ENCODE measurements at places on chromosomes 7 and 10.

- H3K4me3 ChIP-seq: no peak overlapping the region
- DNase-seq: no peak
- peaks cover 1% of the 10 kb centered on the region for H3K27me3 ChIP-seq
- no peak overlapping the region for H3K27ac ChIP-seq
- peaks cover 10% of the 10 kb centered on the region for H3K36me3 ChIP-seq
Measured at GRCh38 chr7:108581655-108582491, 12.2 kb downstream of the DNAJB9 start.

DNA sequence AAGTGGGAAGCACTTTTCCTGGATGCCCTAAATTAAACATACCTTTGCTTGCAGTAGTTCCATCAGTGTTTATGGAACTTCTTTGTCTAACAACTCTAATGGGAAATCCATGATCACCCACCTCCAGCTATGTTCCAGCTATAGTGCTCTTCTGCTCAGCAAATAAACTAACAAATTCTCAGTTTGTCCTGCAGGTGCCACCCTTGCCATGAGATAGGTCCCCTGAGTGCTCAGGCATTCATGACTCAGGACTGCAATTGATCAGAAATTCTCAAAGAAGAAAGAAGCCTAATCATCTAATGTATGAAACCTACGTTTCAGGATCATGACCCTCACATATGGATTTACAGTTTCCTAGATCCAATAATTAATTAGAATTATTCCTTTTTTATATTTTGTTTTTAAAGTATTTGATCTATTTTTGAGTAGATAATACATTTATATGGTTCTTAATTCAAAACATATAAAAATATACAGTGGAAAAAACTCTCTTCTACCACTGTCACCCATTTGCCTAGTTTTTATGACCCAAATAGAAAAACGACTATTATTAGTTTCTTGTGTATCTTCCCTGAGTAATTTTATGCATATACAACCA is 48.7 kb upstream of the DYNC1I1 start:
- peaks cover 6% of the 10 kb centered on the region for H3K27me3 ChIP-seq
- no peak overlapping the region for H3K27ac ChIP-seq
- H3K4me1 ChIP-seq: no peaks in the 10 kb centered on the region
- no peaks in the 10 kb centered on the region for H3K36me3 ChIP-seq
- DNase-seq: no peak
- no peak overlapping the region for H3K4me3 ChIP-seq

DNA sequence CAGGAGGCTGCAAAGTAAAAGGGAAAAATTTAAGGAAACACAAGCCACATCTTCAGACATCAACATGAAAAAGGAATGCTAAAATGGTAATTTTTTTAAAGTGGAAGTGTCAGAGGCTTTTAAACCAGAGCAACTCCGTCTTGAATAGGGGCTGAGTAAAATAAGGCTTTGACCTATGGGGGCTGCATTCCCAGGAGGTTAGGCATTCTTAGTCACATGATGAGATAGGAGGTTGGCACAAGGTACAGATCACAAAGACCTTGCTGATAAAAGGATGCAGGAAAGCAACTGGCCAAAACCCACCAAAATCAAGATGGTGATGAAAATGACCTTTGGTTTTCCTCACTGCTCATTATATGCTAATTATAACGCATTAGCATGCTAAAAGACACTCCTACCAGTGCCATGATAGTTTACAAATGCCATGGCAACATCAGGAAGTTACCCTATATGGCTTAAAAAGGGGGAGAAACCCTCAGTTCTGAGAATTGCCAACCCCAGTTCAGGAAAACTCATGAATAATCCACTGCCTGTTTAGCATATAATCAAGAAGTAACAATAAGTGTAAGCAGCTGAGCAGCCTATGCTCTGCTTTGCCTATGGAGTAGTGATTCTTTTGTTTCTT is 128.3 kb downstream of the SKAP2 start:
- H3K27me3 ChIP-seq: no peaks in the 10 kb centered on the region
- H3K4me1 ChIP-seq: peaks cover 2% of the 10 kb centered on the region
- no peak for DNase-seq
- H3K27ac ChIP-seq: no peak overlapping the region

DNA sequence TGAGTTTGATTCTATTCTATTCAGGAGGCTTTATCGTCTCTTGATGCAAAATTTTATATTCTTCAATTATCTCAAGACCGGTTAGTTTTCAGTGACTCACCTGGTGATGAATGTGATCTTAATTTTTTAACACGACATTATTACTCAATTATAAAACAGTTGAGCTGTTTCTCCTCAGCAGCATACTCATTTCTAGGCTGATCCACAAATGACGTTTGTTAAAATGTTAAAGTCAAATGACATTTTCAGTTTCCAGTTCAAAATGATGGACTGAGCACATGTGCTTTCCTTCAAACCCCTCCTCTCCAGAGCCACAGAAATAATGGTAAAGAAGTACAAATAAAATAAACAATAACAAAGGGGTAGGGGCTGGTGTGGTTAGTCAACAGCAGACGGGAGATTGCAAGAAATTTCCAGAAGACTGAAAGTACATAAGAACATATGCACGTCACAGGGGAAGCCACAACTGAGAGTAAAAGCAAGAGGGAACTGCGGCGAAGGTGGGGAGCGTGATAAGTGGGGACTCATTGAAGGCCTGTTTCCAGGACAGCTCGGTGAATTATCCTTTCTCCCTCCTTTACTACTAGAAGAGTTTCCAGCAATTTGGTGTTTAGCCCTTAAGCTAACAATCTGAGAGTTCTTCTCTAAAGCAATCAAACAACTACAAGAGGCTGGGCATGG is 10.9 kb downstream of the MACROH2A2 start:
- peaks cover 2% of the 10 kb centered on the region for H3K4me1 ChIP-seq
- H3K36me3 ChIP-seq: no peaks in the 10 kb centered on the region
- peaks cover 8% of the 10 kb centered on the region for H3K27me3 ChIP-seq

DNA sequence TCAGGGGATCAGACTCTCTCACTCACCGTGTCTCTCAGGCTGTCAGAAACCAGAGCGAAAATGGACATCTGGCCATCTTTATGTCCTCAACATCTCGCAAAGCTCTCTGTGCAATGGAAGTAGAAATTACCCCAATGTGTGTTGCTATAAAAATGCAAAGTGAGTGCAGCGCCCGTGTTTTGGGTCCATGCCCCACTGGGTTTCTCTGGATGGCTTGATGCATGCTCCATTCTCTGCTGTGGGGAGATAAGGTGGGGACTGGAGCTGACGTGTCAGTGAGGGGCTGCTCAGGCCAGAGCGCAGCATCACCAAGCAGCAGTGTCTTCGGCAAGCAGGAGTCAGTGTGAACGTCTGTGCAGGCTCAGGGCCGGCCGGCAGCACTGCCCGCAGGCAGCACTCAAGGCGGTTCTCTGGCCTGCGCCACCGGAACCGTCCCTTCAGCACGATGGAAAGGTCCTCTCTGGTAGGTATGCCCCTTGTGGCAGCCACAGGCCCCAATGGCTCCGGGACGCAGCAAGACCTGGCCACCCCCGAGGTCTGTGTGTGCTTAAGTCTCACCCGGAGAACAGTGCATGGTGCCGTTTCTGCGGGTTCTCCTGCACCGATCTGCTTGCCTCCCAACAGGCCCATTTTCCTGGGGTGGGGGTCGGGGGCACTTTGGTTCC is 30.2 kb downstream of the WDR86 start:
- DNase-seq: no peak
- H3K4me1 ChIP-seq: peaks cover 11% of the 10 kb centered on the region
- peaks cover 6% of the 10 kb centered on the region for H3K27me3 ChIP-seq
- H3K4me3 ChIP-seq: no peak overlapping the region

GRCh38 chr7:1675036-1675671 is 5.1 kb downstream of the ELFN1 start:
- H3K4me3 ChIP-seq: no peak overlapping the region
- H3K27ac ChIP-seq: no peak overlapping the region
- no peaks in the 10 kb centered on the region for H3K4me1 ChIP-seq
- H3K36me3 ChIP-seq: no peaks in the 10 kb centered on the region
- H3K27me3 ChIP-seq: peaks cover 14% of the 10 kb centered on the region

DNA sequence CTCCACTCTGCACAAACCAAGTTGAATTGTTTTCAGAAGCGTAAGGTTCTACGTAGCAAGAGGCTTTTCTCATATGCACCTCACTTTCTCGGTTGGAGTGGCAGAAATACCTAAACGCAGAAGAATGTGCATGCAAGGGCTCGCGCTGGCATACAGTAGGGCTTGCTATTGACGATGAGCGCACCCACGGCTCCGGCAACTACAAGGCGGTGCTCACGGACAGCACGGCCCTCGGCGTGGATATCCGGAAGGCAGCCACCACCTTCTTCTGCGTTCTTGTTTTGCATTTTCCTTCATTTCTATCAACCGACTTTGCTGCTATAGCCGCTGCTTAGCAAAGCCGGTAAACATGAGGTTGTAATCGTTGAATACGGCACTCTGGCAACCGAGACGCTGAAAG is 51.1 kb upstream of the UBE3C start:
- no peak overlapping the region for H3K4me3 ChIP-seq
- no peak for DNase-seq
- H3K27ac ChIP-seq: no peak overlapping the region
- peaks cover 5% of the 10 kb centered on the region for H3K36me3 ChIP-seq
- H3K27me3 ChIP-seq: peaks cover 9% of the 10 kb centered on the region
- H3K4me1 ChIP-seq: no peaks in the 10 kb centered on the region

GRCh38 chr7:50914460-50914859 is 131.8 kb upstream of the GRB10 start:
- no peaks in the 10 kb centered on the region for H3K4me1 ChIP-seq
- H3K4me3 ChIP-seq: no peak overlapping the region
- no peak overlapping the region for H3K27ac ChIP-seq
- H3K36me3 ChIP-seq: no peaks in the 10 kb centered on the region
- H3K27me3 ChIP-seq: peaks cover 2% of the 10 kb centered on the region
- no peak for DNase-seq

DNA sequence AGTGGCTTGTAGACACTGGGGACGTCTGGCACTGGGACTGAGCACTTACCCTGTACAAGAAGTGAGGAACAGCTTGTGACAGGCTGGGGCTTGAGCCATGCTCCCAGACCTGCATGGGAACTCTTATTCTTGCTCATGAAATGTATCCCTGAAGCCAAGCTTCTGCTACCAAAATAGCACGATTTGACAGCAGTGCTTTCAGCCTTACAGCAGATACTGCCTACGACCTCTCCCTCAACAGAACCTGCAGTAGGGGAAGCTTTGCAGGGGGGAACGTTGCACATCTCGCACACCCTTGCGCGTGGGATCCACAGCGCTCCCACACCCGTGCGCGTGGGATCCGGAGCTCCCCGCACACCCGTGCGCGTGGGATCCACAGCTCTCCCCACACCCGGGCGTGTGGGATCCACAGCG is 88.0 kb downstream of the CREM start:
- peaks cover 6% of the 10 kb centered on the region for H3K4me1 ChIP-seq
- H3K36me3 ChIP-seq: no peaks in the 10 kb centered on the region
- H3K27me3 ChIP-seq: no peaks in the 10 kb centered on the region

- H3K36me3 ChIP-seq: no peaks in the 10 kb centered on the region
- peaks cover 7% of the 10 kb centered on the region for H3K4me1 ChIP-seq
- H3K27me3 ChIP-seq: no peaks in the 10 kb centered on the region
- H3K4me3 ChIP-seq: no peak overlapping the region
Measured at GRCh38 chr10:24916365-24916764, 36.0 kb downstream of the PRTFDC1 start.

GRCh38 chr7:73977619-73978618 is 50.1 kb upstream of the ELN start:
- H3K27me3 ChIP-seq: peaks cover 17% of the 10 kb centered on the region
- peaks cover 8% of the 10 kb centered on the region for H3K4me1 ChIP-seq
- no peak overlapping the region for H3K27ac ChIP-seq
- H3K4me3 ChIP-seq: no peak overlapping the region

DNA sequence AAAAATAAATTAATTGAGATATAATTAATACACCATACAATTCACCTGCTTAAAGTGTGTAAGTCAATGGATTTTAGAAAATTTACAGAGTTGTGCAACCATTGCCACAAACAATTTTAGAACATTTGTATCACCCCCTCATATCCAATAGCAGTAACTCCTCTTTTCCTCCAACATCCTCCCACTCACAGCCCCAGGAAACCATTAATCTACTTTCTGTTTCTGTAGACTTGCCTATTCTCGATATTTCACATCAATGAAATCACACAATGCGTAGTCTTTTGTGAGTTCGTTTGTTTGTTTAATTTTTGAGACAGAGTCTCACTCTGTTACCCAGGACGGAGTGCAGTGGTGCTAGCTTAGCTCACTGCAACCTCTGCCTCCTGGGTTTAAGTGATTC is 13.7 kb upstream of the HERC4 start:
- H3K4me1 ChIP-seq: peaks cover 2% of the 10 kb centered on the region
- DNase-seq: no peak
- H3K27me3 ChIP-seq: peaks cover 4% of the 10 kb centered on the region

DNA sequence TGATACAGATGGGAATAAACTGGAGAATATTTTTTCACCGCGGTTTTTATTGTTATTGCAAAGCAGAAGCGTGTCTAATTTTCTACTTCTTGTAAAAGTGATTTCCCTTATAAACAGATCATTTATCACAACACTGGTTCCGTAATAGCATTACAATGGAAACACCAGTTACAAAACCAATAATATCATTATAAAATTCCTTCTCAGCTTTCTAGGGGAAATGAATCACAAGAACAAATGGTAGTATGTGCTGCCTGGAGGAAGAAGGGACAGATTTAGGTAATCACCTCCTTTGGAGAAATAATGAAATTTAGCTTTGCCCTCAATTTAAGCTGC is 2.4 kb upstream of the CCDC6 start:
- H3K4me3 ChIP-seq: peak overlapping the region; percentile 93
- H3K27me3 ChIP-seq: no peaks in the 10 kb centered on the region
- peaks cover 33% of the 10 kb centered on the region for H3K4me1 ChIP-seq
- no peak for DNase-seq
- H3K27ac ChIP-seq: peak overlapping the region; percentile 83
- H3K36me3 ChIP-seq: peaks cover 6% of the 10 kb centered on the region

DNA sequence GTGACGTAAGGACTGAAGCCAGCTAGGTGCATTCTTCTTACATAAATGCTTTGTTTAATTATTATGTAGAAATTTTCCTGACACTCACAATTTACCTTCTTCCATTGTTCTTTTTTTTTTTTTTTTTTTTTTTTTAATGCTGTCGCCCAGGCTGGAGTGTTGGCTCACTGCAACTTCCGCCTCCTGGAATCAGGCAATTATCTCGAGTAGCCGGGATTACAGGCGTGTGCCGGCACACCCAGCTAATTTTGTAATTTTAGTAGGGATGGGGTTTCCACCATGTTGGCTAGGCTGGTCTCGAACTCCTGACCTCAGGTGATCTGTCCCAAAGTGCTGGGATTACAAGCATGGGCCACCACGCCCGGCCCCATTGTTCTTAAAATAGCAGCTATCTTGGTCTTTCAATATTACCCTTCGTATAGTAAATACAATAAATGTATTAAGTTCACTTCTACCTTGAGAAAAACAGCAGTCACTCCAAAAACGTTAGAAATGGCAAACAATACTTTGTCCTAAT is 32.1 kb downstream of the BZW2 start:
- peaks cover 2% of the 10 kb centered on the region for H3K4me1 ChIP-seq
- H3K36me3 ChIP-seq: peaks cover 37% of the 10 kb centered on the region
- no peak overlapping the region for H3K4me3 ChIP-seq
- DNase-seq: no peak
- no peaks in the 10 kb centered on the region for H3K27me3 ChIP-seq
- H3K27ac ChIP-seq: no peak overlapping the region

DNA sequence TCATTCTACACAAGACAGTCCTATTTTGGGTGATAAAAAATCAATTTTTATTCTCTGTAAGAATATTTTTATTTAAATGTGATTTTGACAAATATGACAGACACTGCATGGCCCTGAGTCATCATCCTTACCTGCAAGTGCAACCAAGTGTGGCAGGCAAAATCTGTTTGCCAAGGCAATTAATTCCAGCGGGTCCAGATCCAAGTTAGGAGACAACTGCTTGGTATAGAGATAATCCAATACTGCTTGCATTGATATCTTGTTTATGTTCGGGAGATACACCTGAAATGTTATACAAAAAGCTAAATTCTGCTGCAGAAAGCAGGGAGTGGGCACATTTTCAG is 66.2 kb downstream of the RHOBTB1 start:
- H3K36me3 ChIP-seq: no peaks in the 10 kb centered on the region
- no peak for DNase-seq
- no peak overlapping the region for H3K4me3 ChIP-seq
- H3K27ac ChIP-seq: no peak overlapping the region
- H3K4me1 ChIP-seq: no peaks in the 10 kb centered on the region

Data from memory B cell (primary cell).